ENCODE measurements at places on chromosomes 11 and 22. TPM values are rescaled to one million over a fixed set of nuclear protein-coding genes. Genes with fewer than 3 reads are reported as not detected.

The PGA4 gene
- total RNA-seq: not detected

The SAC3D1 gene
- 14.4 TPM for total RNA-seq

The GGTLC3 gene
- not detected for total RNA-seq

The PTGDR2 gene
- 0.32 TPM for total RNA-seq

The GDPD4 gene
- total RNA-seq: not detected

The CRYBB2 gene
- not detected for total RNA-seq

The OR52N4 gene
- not detected for total RNA-seq

The SLC7A4 gene
- 0.59 TPM for total RNA-seq

The NLRP14 gene
- total RNA-seq: not detected

The LRRN4CL gene
- total RNA-seq: 1.8 TPM

The LINC01488 gene
- total RNA-seq: not detected

The GRAP2 gene
- total RNA-seq: not detected

The CARD10 gene
- total RNA-seq: 2.7 TPM

The APLNR gene
- total RNA-seq: 0.37 TPM

The LGALS12 gene
- not detected for total RNA-seq

The TCP11L1 gene
- 42.0 TPM for total RNA-seq

The OR10D3 gene
- 0.29 TPM for total RNA-seq

The PANX3 gene
- total RNA-seq: not detected

The B4GAT1 gene
- 42.7 TPM for total RNA-seq

The TBX1 gene
- total RNA-seq: 2.4 TPM

The SLC35C1 gene
- total RNA-seq: 20.9 TPM

The OR51I1 gene
- total RNA-seq: not detected

The TMPRSS5 gene
- 1.3 TPM for total RNA-seq

The CNGA4 gene
- not detected for total RNA-seq

The SYCE3 gene
- total RNA-seq: not detected

The SERHL2 gene
- total RNA-seq: 4.4 TPM

The INCENP gene
- 48.0 TPM for total RNA-seq

Data from glutamatergic neuron (in vitro differentiated cells).